ENCODE measurements at places on chromosomes 1 and 21.

DNA sequence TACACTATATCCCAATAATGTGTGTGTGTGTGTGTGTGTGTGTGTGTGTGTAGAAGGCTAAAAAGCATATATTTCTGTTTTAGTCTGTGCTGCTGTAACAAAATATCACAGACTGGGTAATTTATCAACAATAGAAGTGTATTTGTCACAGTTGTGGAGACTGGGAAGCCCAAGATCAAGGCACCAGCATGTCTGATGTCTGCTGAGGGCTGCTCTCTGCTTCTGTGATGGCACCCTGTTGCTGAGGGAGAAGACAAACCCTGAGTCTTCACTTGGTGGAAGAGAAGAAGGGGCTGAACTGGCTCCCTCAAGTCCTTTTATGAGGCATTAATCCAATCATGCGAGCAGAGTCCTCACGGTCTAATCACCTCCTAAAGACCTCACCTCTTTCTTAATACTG is 23.0 kb upstream of the RAB4A start:
- DNase-seq = no peak

DNA sequence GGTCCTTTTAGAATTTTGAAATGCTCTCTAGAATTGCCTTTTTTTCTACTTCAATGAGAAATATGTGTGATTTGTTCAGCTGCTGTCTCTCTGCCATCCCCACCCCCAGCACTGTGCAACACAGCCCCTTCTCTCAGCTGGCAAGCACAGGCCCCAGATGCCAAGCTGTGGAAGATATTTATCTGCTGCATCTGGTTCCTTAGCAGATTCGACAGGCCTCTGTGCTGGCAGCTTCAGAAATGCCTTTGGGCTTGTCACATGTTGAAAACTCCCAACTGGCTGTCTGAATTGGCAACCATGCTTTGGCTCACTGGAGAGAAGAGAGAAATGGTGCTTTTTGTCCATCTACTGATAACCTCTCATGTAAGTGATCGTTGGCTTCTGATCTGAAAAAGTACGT is 206.7 kb upstream of the C1orf87 start:
- DNase-seq = no peak

GRCh38 chr21:39531840-39532239 is 80.1 kb downstream of the SH3BGR start:
- peak; percentile 85 for DNase-seq

- DNase-seq = peak; percentile 83
Measured at GRCh38 chr1:177170756-177171535, at the start of gene BRINP2. BRINP2 (plus strand) TSS chr1:177170958; CDS start chr1:177229877, 58,919 bp downstream.

DNA sequence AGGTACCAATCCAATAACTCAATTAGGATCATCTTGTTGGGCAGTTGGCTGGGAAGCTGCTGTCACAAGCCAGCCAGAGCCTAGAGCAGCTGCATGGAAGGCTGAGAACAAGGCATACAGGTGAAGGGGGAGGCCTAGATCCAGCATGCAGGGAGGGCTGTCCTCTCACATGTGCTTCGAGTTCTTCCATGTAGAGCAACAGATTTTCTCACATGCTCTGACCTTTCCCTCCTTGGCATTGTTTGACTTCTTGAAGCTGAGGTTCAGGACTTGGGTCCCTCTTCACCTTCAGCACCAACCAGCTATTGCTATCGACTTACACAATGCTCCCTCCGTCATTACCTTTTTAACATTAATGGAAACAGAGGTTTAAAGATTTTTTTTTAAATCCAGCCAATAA is 257.7 kb downstream of the ATG4C start:
- no peak for DNase-seq
